ENCODE measurements at places on chromosomes 7 and 10. TPM values are rescaled to one million over a fixed set of nuclear protein-coding genes. Genes with fewer than 3 reads are reported as not detected.

Gene MNX1
- 21.6 TPM for total RNA-seq

Gene THSD7A
- total RNA-seq, result 0.86 TPM

DNA sequence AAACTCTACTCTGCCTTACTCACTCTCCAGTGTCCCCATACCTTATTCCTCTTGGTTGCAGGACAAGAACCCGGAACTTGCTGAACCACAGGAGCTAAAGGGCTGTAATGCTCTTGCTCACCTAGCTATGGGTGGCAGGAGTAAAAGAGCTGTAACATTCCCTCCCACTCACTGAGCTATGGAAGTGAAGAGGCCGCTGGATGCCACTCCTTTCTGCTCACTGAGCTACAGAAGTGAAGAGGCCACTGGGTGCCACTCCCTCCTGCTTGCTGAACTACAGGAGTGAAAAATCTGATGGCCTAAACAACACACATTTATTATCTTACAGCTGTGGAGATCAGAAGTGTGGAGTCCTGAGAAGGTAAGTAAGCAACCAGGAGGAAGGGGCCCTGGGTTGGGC lies 17.5 kb downstream of the MRPS24 start:
- no peaks in the 10 kb centered on the region for H3K27me3 ChIP-seq
- H3K4me1 ChIP-seq, result no peaks in the 10 kb centered on the region
- DNase-seq, result no peak

GRCh38 chr7:104240401-104240800 lies 32.6 kb upstream of the ORC5 start:
- H3K4me1 ChIP-seq, result no peaks in the 10 kb centered on the region
- no peaks in the 10 kb centered on the region for H3K36me3 ChIP-seq
- H3K27ac ChIP-seq, result no peak overlapping the region
- H3K4me3 ChIP-seq, result no peak overlapping the region

GRCh38 chr10:47456079-47456785 lies 27.7 kb downstream of the ANXA8 start:
- peak; percentile 39 for DNase-seq
- no peak overlapping the region for H3K27ac ChIP-seq
- H3K4me3 ChIP-seq, result no peak overlapping the region
- H3K27me3 ChIP-seq, result no peaks in the 10 kb centered on the region

DNA sequence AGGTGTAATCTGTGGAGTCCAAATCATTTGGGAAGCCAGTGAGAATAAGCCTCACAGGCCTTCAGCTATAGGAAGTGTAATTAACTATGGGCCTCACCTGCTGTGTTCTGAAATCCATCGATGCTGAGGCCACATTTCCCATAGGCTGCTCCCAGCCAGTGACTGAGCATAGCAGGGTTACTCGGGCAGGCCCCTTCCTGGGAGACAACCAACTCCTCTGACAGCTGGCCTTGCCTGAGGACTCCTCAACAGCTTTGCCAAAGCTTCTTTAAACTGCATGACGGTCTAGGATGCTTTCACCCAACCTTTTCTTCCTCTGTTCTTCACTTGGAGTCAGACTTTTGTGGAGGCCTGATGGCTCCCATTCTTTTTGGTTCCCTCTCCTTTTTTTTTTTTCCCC lies 63.8 kb upstream of the SMNDC1 start:
- H3K27me3 ChIP-seq, result no peaks in the 10 kb centered on the region
- no peak overlapping the region for H3K27ac ChIP-seq
- no peak for DNase-seq
- no peaks in the 10 kb centered on the region for H3K36me3 ChIP-seq

Gene SH3PXD2A
- 15.7 TPM for total RNA-seq

DNA sequence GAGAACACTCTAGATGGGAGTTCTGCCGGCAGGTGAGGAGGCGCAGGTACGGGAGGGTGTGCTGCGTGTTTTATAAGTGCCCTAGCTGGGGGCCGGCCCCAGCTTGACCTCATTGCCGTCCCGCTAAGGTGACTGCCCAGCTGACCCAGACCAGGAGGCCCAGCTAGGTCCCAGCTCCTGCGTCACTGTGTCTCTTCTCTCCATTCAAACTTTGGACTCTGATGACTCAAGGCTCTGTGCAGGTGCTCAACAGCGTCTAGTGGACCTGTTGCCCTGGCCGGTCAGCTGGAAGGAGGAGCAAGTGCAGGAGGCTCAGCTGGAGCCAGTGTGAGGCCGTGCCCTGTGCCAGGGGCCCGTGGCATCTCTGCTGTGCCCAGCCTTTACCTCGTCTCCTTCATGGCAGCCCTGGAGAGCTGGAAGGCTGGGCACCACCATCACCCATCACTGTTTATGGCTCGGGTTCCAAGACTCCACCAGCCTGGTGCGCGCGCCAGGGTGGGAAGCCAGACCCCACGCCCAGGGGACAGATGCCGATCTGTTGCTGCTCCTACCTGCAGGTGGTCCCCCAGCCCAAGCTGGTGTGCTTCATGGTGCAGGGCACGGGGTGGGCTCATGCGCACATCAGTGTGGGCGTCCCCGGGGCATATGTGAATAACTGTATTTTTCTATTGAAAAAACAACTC lies 14.6 kb downstream of the LHPP start:
- H3K4me3 ChIP-seq, result no peak overlapping the region
- no peaks in the 10 kb centered on the region for H3K27me3 ChIP-seq
- peaks cover 3% of the 10 kb centered on the region for H3K4me1 ChIP-seq
- no peaks in the 10 kb centered on the region for H3K36me3 ChIP-seq
- no peak overlapping the region for H3K27ac ChIP-seq
- DNase-seq, result peak; percentile 44

- no peak for DNase-seq
- H3K27me3 ChIP-seq, result peaks cover 7% of the 10 kb centered on the region
- no peaks in the 10 kb centered on the region for H3K36me3 ChIP-seq
- H3K27ac ChIP-seq, result no peak overlapping the region
Measured at GRCh38 chr7:150875791-150876190, 23.5 kb downstream of the AOC1 start.

DNA sequence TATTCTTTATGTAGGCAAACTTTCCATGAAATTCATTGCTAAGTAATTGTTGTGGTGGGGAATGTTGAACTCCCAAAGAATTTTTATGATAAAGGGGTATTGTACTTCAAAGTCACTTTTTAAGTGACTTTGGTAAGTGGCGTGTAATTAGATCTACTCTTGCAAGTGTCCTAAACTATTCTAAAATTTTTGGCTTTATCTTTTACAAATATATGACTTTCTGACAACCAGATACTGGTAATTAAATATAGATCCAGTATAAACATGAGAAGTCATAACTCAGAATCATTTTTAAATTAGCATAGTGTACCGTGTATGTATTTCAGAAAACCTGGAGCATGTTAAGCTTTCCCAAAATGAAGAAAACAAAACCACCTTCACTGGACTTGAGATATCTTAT lies 84.7 kb upstream of the HGF start:
- DNase-seq, result no peak
- no peaks in the 10 kb centered on the region for H3K4me1 ChIP-seq
- H3K4me3 ChIP-seq, result no peak overlapping the region
- H3K36me3 ChIP-seq, result no peaks in the 10 kb centered on the region
- no peak overlapping the region for H3K27ac ChIP-seq

Gene ASZ1
- not detected for total RNA-seq

DNA sequence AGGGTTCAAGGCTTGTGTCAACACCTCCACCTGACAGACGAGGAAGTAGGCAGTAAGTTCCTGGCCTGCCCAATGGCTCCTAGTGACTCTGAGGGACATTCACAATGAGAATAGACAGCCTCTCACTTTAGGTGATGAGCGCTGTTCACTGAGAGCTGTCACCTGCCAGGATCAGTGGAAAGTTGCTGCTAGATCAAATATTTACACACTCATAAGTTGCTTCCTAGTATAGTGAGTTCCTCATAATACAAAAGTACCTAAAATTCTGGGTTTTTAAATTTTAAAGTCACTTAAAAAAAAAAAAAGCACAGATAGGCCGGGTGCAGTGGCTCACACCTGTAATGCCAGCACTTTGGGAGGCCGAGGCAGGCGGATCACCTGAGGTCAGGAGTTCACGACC lies 320.8 kb downstream of the PRPF18 start:
- no peaks in the 10 kb centered on the region for H3K4me1 ChIP-seq
- no peak for DNase-seq
- no peak overlapping the region for H3K4me3 ChIP-seq
- H3K27me3 ChIP-seq, result no peaks in the 10 kb centered on the region
- H3K36me3 ChIP-seq, result no peaks in the 10 kb centered on the region

Gene FAM25A
- not detected for total RNA-seq

DNA sequence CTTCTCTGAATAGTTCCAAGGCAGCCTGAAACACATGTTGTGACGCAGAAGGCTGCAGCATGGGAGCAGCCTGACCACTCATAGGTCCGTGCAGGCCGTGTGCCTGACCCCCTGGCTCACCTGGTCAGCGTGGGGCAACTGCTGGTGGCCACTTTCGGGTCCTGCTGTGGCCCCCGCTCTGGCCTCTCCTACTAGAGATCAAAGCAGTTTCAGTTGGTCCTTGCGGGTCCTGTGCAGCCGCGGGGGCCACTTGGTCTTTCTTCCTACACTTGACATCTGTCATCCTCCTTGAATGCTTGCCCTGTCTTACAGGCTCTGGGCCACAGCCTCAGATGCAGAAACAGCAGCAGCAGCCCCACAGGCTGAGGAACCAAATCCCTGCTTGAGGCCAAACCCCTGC lies 320.8 kb upstream of the ZNF32 start:
- H3K27ac ChIP-seq, result no peak overlapping the region
- peaks cover 5% of the 10 kb centered on the region for H3K4me1 ChIP-seq
- no peaks in the 10 kb centered on the region for H3K36me3 ChIP-seq
- peak; percentile 20 for DNase-seq
- H3K27me3 ChIP-seq, result no peaks in the 10 kb centered on the region

DNA sequence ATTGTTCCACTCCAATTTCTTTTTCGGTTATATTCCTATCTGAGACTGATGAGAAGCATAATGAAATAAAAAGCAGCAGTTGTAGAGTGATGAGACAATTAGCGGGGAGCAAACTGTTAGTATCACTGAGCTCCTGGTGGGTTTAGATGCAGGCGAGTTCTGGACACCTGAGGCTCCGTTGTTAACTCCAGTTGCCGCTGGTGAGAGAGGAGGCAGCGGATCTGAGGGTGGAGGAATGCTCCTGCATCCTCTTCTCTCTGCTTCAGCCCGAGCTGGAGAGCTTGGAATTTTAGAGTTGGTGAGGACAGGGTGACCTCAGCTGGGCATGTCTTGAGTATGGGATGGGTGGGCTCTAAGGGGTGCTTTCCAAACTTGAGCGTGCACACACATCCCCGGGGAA lies 31.4 kb downstream of the LRMDA start:
- H3K27ac ChIP-seq, result no peak overlapping the region
- no peaks in the 10 kb centered on the region for H3K4me1 ChIP-seq
- H3K36me3 ChIP-seq, result no peaks in the 10 kb centered on the region
- no peak overlapping the region for H3K4me3 ChIP-seq
- H3K27me3 ChIP-seq, result no peaks in the 10 kb centered on the region
- no peak for DNase-seq

GRCh38 chr10:23432166-23432565 lies 6.7 kb upstream of the OTUD1 start:
- H3K36me3 ChIP-seq, result no peaks in the 10 kb centered on the region
- H3K27ac ChIP-seq, result no peak overlapping the region

Gene LEP
- not detected for total RNA-seq

Gene PTPRE
- total RNA-seq, result 1.9 TPM

- H3K4me1 ChIP-seq, result no peaks in the 10 kb centered on the region
- H3K27ac ChIP-seq, result no peak overlapping the region
- H3K4me3 ChIP-seq, result no peak overlapping the region
- DNase-seq, result no peak
Measured at GRCh38 chr7:47878662-47879061, 69.6 kb downstream of the PKD1L1 start.

DNA sequence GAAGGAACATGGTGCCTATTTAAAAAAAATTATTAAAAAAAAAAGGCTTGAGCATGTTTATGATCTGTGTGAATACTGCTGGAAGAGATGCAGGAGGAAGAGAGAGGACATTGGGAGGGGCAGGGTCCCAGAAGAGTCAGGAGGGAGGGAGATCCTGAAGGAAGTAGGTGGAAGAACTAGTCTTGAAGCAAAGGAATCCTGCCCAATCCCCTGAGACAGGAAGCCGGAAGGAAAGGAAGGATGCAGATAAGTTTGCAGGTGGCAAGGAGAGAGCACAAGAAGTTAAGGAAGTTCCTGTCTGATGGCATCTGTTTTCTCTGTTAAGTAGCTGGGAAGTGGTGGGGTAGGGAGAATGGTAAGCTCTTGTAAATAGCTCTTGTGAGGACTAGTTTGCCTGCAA lies 318.5 kb downstream of the DOCK4 start:
- no peaks in the 10 kb centered on the region for H3K36me3 ChIP-seq
- H3K27me3 ChIP-seq, result no peaks in the 10 kb centered on the region
- H3K27ac ChIP-seq, result no peak overlapping the region
- no peak for DNase-seq
- no peak overlapping the region for H3K4me3 ChIP-seq

GRCh38 chr10:112332509-112333228 lies 41.2 kb upstream of the ACSL5 start:
- no peak overlapping the region for H3K4me3 ChIP-seq
- no peak for DNase-seq
- peaks cover 14% of the 10 kb centered on the region for H3K4me1 ChIP-seq
- no peaks in the 10 kb centered on the region for H3K36me3 ChIP-seq
- no peak overlapping the region for H3K27ac ChIP-seq

Data from endodermal cell (in vitro differentiated cells).